ENCODE measurements at places on chromosomes 4 and X.

DNA sequence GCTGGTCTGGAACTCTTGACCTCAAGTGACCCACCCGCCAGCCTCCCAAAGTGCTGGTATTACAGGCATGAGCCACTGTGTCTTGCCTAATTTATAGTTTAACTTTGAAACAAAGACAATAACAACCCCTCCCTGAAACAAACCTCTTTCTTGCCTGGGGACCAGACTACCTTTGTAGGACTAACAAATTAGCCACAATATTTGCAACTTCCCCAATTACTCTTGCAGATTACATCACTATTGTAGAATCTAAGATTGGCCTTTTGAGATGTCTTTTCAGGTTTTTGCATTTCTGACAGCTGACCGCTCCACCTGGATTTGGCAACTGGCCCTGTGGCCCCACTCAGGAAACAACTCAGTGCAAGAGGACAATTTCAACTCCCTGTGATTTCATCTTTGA is 84.8 kb downstream of the AKAP4 start:
- no peak for DNase-seq

GRCh38 chr4:184978211-184978610 is 40.1 kb upstream of the HELT start:
- DNase-seq = no peak

- DNase-seq = no peak
Measured at GRCh38 chr4:93086356-93086755, 742.2 kb upstream of the ATOH1 start.

DNA sequence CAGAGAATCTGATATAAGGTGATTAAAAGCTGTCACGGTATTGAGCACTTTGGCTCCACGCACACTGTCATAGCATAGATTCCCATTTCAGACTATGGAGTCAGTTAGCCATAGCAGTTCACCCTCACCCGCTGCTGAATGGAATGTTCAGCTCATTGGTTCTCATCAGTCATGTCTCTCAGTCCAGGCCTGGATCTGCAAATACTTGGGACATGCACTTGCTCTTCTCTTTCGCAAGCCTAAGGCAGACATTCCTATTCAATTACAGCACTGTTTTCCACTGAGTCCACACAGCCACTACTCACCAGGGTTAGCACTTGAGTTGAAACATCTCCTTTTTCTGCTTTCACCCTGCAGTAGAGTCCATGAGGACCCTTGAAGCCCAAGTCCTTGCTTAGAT is 30.6 kb upstream of the SCML1 start:
- no peak for DNase-seq

All from SW480 (cell line).